ENCODE measurements at places on chromosomes 7 and 10.

- DNase-seq, result no peak
Observed at GRCh38 chr10:86079088-86079487, 287.5 kb downstream of the GRID1 start.

- no peak for DNase-seq
Observed at GRCh38 chr10:68271196-68271882, 39.4 kb upstream of the ATOH7 start.

DNA sequence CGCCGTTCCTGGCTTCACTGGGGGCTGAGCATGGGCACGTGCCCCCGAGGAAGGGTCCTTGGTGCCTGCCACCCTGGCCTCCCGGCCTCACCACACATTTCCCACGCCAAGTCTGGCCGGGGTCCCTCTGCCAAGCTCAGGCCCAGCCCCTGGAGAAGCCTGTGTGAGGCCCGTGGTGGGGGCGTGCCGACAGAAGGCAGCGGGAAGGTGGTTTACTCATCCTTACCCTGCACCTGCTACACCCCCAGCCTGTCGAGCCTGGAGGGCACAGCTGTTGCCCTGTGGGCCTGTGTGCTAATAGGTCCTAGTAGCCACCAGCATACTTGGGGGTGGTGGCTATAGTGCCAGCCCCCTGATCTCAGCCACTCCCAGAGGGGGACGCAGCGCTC lies 46.7 kb downstream of the NKX6-2 start:
- DNase-seq, result no peak

DNA sequence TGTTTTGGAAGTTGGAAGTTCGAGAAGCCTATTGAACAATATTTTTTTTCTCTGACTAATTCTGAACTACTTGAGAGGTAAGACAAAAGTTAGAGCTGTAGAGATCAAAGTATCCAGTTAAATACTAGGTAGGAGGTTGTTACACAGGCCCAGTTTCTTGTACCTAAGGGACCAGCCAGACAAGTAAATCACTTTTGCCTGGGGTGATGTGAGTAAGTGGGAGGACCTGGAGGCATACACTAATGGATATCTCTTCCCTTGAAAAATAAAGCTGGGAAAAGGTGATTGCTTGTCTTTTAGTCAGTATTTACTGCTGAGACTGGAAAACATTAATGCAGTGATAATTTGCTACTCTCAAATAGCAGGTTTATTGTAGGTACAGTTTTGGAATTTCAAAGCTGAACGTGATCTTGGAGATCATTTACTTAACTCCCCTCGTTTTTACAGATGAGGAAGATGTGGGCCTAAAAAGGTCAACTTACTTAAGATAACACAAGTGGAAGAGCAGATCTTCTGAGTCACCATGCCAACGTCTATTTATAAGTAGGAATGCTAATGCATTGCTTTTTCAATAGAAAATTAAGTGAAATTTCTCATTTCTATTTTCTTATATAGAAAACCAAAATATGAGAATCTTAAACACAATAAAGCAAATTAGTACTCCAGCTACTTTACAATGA lies 181.3 kb downstream of the PPP1R9A start:
- DNase-seq, result no peak

- no peak for DNase-seq
Observed at GRCh38 chr10:128268015-128268722, 141.9 kb upstream of the MKI67 start.

GRCh38 chr10:116440330-116441030 lies 12.8 kb downstream of the PNLIPRP3 start:
- DNase-seq, result no peak

DNA sequence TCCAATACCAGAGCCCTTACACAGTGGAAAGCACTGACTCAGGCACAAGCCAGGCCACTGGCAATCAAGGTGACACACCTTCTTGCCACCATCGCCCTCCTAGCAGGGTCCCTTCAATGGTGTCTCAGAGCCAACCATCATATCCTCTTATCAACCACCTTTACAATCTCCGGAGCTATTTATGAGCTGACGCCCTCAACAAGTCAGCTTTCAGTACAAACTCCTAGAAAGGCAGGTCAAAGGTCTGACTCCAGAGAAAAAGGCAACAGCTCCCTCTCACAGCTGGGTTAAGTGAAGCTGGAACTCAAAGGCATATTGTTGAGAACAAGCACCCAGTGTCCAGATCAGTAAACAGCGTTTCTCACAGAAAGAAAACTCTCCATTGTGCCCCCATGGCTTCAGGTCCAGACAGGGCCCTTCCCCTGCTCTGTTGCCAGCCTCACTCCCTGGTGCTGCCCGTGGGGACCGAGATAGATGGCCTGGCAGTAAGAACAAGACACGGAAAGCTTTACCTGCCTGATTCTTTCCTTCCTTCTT lies 2.4 kb downstream of the ZNF3 start:
- DNase-seq, result no peak

- no peak for DNase-seq
Observed at GRCh38 chr7:45682358-45682735, 108.2 kb downstream of the ADCY1 start.

GRCh38 chr7:100435401-100436304 lies 644 bp downstream of the PPP1R35 start:
- no peak for DNase-seq
